ENCODE measurements at places on chromosomes 6 and 20.

GRCh38 chr6:131210469-131210868 lies 75.2 kb downstream of the AKAP7 start:
- DNase-seq: no peak

DNA sequence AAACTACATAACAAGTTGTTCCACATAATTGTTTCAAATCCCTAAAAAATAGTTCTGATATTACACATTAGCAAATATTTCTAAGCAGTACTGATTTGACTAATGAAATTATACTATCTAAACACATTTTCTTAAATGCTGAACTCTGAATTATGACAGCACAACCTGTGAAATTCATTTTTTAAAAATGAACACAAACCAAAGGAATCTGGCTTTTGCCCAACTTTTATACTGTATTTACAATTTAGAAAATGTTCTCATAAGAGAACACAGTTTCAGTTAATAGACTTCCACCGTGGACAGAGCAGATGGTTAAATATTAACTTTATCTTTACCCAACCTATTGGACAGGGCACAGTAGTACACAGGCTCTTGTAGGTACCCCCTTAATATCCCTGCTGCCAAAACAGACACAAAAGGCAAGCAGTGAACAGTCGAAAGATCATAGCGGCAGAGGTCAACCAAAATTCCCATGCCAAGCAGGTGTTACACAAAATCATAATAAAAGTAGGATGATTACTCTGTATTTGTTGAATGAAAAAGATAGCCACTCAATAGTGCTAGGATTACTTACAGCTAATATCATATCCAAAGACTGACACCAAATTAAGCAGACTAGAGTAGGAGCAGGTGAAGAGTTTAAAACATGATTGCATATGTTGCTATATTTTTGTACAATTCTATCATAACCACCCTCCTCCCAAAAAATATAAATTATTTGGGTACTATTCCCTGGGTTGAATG lies 122.5 kb downstream of the RNGTT start:
- DNase-seq: no peak

DNA sequence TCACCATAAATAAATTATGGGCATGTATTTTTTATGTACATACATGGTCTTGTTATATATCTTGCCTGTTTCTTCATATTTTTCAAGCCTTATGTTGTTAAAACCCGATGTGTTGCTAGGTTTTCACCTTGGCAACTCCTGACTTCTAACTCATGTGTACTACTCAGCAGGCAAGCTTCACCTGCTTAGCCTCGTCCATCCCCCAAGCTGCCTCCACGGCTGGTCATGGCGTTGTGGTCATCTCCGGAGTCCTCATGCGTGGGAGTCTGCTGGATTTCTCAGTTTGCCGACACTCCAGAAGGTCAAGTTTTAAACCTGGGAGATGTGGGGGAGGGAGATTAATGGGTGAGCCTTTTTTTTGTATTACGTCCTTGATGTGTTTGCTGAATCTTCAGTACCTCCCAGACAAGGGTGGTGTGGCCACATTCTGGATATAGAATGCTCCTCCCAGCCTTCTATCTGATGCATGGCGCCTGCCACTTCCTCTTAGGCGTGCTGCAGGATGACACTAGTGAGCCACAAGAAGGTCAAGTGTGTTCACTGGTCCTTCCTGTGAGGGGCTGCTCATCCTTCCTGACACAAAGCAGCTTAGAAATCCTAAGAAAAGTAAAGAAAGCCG lies 26.6 kb upstream of the EDN3 start:
- DNase-seq: peak; percentile 71

DNA sequence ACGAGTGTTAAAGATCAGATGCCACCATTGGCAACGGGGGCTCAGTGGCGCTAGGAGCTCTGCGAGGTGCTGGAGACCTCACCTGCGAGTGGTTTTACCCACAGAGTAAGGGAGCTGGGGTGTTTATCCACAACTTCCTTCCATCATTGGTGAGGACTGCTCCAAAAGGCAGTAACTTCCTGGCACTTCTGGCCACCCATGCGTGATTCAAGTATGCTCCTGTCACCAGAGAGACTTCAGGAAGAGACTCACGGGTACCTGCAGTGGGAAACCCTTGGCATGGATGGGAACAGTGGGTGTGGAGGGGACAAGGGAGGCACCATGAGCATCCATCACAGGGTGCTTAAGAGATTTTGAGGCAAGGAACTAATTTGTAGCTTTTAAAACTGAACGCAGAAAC lies 53.2 kb downstream of the RIN2 start:
- DNase-seq: no peak

- DNase-seq: no peak
These were observed 61.3 kb downstream of the SYNJ2 start for GRCh38 chr6:158043008-158043407.

DNA sequence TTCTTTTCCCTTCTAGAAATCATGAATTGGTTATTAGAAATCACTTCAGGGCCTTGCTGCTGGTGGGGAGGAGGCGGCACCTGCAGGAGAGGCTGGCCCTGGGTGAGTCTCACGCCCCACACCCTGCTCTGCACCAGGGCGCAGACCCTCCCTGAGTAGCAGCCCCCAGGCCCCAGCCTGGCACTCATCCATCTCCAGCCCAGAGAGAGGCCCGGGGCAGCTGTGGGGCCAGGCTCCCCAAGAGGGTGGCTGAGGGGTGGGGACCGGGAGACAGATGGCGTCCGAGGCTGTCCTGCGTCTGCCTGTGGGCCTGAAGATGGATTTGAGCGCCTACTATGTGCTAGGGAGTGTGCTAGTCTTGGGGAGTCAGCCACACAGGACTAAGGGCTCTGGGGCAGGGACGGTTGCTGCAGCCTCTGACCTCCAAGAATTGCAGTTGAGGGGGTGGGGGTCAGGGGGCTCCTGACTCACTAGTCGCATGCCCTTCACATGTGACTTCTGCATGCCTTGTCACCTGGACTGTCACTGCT lies 59.6 kb upstream of the GATA5 start:
- DNase-seq: no peak

GRCh38 chr6:100099189-100100074 lies 105.4 kb upstream of the MCHR2 start:
- DNase-seq: no peak

- DNase-seq: no peak
These were observed 504.3 kb upstream of the MARCKS start for GRCh38 chr6:113352831-113353230.

- no peak for DNase-seq
These were observed 995.8 kb upstream of the FLRT3 start for GRCh38 chr20:15333170-15333569.

DNA sequence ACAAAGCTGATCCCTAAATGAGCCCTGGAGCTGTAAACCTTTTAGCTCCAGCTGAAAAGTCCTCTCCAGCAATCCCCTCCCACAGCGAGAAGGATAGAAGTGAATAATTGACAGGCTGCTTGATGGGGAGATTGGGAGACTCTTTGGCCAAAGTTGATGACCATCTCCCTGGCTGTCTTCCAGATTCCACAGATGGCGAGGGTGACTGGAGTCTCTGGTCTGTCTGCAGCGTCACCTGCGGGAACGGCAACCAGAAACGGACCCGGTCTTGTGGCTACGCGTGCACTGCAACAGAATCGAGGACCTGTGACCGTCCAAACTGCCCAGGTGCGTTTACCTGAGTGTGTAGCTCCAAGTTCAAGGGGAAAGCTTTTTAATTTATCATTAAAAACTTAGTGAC lies 67.3 kb downstream of the ISM1 start:
- DNase-seq: no peak

- DNase-seq: no peak
These were observed 181.4 kb downstream of the SIM1 start for GRCh38 chr6:100283285-100283684.

- DNase-seq: no peak
These were observed 27.2 kb upstream of the BRPF3 start for GRCh38 chr6:36169023-36170007.

GRCh38 chr6:116027801-116028200 lies 32.9 kb downstream of the FRK start:
- DNase-seq: no peak

DNA sequence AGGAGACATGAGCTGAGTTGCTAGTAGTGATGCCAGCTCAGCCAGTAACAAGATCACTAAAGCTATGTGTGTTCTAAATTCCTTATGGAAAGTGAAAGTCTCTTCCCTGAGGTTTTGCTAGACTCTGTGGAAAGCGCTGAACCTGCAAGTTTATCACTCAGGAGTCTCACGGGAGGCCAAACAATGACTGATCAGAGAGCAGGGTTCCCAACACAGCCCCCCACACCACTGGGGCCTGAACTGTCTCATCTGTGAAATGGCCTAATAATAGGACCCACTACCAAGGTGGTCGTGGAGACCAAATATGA lies 19.9 kb downstream of the ACSS1 start:
- no peak for DNase-seq

GRCh38 chr6:117783279-117783678 lies 108.0 kb downstream of the NUS1 start:
- no peak for DNase-seq

- no peak for DNase-seq
These were observed 195.9 kb downstream of the SASH1 start for GRCh38 chr6:148538261-148539190.

DNA sequence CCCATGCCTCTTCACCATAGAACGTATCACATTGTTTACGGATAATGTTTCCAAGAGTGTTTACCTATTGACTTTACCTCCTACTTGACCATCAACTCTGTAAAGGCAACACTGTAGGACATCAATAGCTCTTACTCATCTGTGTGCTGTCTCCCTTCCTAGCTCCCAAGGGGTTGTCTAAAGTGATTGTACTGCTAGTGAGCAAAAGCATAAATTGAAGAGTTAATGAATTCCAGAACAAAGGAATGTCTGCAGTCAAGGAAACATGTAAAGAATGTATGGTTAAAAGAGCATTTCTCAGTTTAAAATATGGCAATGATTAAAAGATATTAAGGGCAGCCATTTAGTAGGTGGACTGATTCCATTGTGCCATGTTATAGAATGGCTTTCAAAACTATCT lies 985.4 kb downstream of the TBC1D32 start:
- DNase-seq: no peak

DNA sequence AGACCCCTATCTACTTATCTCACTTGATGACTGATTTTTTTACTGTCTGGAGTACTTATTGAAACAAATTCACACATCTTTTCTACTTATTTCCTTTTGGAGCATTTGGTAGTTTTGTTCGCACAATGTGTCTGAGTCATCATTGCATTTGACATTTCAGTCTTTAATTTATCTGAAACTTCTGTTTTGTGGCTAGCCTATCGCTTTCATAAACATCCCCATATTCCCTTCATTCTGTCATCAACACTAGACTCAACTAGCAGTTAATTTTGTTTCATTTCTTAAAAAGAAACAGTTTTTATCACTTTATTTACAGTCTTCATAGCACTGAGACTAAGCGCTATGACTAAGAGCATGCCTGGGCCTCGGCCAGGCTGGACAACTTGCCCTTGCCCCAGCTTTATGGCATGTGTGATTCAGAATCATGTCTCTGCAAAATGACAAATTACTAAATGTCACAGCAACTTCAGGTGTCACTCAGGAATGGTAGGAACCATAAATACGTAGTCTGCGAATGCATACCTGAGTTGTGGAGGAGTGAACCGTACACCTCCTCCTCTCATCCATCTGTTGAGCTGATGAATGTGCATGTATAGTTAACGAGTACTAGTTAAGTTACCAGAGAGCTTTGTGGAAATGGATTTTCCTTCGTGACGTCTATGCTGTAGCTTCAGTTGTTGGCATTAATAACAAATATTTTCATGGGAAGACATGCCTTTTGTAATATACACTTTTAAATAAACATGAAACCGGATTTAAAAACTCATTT lies 16.2 kb downstream of the L3MBTL3 start:
- no peak for DNase-seq

DNA sequence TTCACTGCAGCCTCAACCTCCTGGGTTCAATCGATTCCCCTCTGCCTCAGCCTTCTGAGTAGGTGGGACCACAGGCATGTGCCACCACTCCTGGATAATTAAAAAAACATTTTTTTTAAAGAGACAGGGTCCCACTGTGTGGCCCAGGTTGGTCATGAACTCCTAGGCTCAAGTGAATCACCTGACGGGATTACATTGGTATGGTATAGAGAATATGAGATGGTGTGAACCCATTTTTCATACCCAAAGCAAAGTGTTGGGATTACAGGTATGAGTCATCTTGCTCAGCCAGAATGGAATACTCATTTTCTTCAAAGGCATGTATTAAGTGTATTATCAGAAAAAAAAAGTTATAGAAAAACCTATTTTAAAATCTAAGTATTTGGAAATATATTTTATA lies 114.2 kb downstream of the AHI1 start:
- DNase-seq: no peak

GRCh38 chr6:53440336-53440945 lies 91.7 kb upstream of the ELOVL5 start:
- no peak for DNase-seq

DNA sequence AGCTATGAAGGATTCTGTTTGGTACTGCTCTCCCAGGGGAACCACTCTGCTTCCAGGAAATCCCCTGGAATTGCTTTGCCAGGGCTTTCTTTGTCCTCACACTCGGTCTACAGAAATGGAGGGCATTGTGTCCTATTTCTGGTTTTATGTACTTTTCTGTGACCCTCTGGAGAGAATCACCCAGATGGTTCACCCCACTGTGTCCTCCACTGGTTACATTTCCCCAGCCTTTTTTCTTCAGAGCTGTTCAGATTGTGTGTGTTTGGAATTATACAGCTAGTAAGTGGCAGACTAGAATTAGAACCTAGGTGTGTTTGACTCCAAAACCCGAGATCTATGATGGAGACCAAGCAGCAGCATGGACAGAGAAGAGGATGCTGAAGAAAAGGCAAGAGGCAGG lies 80.8 kb downstream of the CD164 start:
- DNase-seq: no peak

GRCh38 chr20:47004179-47004578 lies 109.5 kb downstream of the EYA2 start:
- no peak for DNase-seq

GRCh38 chr6:70289299-70289698 lies 13.6 kb downstream of the COL9A1 start:
- no peak for DNase-seq
